ENCODE measurements at places on chromosomes 6 and 20.

DNA sequence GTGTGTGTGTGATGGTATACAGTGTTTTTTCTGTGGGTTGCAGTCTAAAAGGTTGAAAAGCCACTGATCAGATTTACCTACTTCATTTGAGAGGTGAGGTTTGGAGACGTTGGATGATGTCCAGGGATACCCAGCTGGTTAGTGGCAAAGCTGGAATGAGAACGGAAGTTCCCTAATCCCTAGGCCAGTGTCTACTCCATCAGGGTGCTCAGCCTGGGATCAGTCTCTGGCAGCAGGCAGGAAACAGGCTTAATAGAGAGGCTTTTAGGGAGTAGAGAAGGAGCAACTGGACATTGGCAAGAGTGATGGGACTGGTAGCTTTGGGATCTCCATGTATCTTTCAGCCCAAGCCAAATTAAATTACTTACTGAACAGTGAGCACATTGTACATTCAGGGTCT lies 80.7 kb downstream of the C6orf52 start:
- DNase-seq = no peak

- no peak for DNase-seq
Observed at GRCh38 chr20:15056246-15056645, 718.8 kb upstream of the FLRT3 start.

- DNase-seq = no peak
Observed at GRCh38 chr20:56391037-56391436, 978 bp downstream of the AURKA start.

- no peak for DNase-seq
Observed at GRCh38 chr6:157093536-157093935, 229.8 kb downstream of the TMEM242 start.

DNA sequence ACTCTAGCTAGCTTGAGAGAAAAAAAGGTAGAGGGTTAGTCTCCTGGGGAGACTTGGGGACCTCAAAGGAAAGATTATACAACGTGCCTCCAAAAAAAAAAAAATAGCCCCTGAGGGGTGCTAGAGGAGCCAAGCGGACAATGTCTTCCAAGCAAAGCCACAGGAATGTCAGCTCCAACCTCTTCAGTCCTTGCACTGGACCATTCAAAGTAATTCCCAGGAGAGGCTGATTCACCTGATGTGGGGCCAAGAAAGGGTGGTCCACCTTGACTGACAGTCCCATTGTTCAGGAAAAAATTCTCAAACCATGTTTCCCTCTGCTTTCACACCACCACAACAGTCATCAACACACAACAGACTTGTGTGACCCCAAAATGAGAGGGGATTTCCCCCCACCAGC lies 30.7 kb downstream of the ASIP start:
- DNase-seq = no peak

- DNase-seq = no peak
Observed at GRCh38 chr6:96582436-96582835, 19.5 kb downstream of the FHL5 start.

DNA sequence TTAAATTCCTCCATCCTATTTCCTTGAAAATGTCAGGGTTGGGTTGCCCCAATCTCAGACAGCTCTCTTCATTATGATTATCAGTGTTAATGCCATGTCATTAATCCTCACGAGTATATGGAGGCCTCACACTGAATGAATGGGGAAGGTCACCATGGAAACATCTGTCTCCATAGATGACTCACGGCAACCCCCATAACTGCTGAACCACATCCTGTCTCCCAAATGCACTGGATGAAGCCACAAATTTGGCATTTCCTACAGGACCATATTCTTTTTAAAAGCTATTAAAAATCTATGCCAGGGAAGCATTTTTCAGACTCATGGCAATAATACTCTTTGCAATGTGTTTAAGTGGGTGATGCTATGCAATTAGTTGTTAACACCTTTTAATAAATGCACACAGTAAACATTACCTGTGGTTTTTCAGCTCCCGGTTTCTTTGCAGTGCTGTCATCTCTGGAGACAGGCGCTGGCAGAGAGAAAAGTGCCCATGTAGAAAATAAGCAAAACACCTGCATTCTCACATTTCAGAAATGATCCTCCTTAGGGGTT lies 80.1 kb upstream of the PTPRK start:
- DNase-seq = peak; percentile 50

Measured in MM.1S (cell line).